ENCODE measurements at places on chromosomes 2 and 18.

DNA sequence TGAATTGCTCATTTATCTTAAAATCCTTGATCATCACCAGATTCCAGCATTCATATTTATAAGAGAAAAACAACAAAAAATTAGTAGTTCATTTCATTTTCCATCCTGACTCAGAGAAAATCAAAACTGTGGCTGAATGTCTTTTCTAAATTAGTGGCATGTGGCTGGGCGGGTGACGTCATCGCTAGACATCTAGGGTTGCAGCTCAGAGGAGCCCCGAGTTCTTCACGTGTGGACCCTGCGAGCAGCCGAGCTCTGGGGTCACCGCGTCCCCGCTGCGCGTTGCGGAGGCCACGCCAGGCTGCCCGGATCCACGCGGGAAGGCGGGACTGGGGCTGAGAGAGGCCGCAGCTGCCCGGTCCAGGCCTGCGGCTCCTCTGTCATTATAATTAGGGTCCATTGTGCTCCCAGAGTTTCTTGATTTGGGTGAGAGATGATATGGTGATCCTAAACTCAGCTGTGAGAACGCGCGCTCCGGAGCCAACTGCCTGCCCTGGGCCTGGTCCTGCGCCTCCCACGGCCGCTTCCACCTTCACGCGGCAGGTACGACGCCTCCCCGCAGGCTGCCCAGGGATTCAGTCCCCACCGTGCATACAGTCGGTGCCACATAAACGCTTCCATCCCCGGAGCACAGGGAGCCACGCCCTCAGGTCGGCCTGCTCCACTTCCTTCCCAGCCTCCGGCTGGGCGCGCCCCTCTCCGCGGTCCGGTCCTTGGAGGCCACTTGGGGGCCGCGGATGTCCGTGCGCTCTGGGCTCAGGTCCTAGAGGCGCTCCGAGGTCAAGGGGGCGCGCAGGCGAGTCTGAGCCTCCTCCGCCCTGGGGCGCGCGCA is 56.5 kb downstream of the TMEM18 start:
- no peak for DNase-seq

DNA sequence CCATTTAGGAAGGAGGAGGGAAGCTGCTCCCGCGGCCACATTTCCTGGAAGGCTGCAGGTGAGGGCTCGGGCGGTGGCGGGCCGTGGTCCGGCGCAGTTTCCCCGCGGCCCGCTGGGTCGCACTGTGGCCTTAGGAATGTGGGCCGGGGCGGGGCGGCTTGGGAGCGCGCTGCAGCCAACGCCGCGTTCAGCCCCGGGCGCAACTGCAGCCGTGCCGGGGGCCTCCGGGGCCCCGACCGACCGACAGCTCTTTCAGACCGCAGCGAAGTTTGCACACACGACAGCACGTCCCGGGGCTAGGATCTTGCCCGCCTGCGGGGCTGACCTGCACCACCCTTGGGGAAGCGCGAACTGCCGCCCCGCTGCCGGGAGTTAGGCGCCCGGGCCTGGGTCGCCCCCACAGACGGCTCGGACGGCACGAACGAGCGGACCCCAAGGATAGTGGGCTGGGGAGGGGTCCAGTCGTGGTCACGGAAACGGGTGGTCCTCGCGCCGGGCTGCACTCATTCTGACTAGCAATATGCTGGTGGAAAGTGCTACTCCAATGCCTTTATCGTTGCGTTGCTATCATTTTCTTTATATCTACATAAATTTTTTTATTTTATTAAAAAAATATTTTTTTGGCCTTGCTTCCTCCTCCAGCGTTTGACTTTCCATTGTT is 69.9 kb upstream of the DLX2 start:
- peak; percentile 92 for DNase-seq

DNA sequence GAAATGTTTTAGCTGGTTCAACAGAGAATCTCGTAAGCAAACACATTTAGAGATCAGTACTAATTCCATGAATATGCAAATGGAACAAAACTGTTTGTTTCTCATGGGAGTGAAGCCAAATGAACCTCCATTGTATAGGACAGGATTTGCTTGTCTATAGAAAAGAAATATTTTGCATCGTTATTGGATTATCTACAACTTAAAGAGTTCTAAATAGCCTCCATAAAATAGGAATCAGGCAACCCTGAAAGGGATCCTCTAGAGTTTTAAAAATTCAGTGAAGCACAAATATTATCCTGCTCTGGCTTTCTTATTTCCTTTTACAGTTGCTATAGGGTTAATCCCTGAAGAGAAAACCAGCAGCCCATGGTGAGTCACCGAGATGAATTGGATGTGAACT is 378.4 kb upstream of the NRXN1 start:
- DNase-seq, result no peak

DNA sequence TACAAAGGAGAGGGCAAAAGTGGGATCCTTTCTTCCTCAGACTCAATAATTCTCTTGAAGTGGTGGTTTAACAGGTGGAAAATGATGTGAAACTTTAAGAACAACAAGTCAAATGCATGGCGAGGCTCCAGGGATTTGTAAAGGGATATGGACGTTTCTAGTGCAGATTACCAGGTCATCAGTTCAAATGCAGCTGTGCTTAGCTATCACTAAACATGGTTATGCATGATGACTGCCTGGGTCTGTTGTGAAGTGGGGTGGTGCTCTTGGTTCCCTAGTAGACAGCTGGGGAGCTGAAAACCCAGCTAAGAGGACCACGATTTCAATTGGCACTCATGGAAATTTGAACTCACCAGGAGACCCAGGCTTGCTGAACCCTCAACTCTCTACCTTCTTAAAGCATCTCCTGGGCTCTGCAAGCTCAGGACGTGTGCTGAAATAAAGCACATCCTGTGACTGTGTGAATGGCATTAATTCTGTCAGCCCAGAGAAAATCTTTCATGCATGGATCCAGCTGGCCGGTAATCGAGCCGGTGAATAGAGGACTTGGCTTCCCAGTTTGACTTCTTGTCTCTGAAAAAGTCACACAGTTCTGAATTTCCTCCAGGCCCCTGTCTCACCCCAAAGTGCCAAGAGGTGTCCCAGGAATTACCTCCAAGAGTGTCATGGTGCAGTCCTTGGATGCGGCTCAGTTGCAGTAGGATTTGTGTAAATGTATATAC is 146.1 kb downstream of the MTX2 start:
- DNase-seq, result no peak
